ENCODE measurements at places on chromosomes 7 and 10.

GRCh38 chr10:119003572-119004289 lies 25.8 kb upstream of the NANOS1 start:
- no peak for DNase-seq

DNA sequence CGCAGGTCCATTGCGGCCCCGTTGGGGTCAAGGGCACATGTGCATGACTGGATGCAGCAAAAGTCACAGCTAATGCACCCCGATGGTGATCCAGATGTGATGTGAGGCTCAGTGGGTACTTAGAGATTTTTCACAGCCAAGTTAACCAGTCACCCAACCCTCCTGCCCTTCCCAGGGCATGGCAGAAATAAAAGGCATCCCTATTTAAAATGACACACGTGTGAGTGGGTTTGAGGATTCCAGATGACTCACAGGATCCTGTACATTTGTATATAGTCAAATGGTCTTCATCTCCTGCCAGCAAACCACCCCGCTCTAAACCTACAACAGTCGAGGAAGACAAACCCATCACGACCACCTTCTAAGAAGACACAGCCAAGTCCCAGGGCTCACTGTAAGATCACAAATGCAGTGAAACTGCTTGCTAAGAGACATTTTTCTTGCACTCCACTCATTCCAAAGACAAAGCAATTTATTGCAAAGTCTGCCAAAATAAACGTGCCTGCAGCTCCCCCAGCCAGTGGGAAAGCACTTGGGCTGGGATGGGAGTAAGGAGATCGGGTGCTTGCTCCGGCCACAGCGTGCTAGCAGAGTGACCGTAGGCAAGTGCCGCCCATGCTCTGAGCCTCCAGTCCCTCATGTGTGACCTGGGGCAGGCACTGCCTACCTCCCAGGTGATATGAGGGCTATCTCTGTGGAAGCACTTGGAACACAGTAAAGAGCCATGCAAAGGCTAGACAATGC lies 86.6 kb upstream of the MACROH2A2 start:
- no peak for DNase-seq

DNA sequence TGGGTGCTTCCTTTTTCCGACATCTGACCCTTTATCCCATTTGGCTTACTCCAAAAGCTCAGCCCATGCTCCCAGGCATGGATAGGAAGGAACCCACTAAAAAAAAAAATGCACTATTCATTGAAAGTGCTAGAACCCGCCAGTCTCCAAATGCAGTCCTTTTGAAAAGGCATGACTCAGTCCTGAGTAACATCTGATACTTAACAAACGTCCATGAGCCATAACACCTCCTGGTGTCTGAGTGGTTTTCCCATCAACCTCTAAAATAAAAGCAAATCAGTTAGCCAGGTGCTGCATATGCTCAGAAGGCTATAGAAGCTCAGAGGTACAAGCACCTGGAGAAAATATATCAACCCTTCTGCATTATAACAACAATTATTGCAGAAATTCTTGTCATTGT lies 45.0 kb upstream of the CACUL1 start:
- no peak for DNase-seq

DNA sequence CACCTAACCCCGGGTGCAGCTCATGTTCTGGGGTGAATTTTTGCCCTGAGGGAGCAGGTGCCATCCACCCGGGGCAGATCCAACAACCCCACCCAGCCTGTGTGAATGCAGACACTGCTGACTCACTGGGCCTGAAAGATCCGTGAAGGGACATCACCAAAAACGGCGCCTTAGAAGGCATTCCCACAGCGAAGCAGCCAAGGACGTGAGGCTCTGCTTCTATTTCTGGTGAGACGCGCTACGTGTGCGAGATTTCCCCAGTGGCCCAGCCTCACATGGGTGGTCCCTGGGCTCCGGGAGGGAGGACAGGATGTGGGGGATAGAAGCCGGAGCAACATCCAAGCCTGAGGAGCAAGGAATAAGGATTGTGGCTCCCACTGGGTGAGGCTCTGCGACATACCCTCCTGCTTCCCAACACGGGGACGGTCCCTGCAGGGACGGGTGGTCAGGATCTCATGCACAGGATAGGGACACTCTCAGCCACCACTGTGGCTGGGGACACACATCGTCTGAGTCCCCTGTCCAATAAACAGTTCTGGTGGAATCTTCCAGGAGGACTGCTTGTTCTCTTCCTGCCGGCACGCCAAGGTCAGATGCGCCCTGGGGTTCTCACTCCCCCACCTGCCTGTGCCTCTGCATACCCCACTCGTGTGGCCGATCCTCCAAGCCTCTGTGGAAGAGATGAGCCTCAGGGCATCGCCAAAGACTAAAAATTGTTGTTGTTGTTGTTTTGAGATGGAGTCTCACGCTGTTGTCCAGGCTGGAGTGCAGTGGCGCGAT lies 70.2 kb downstream of the ZRANB1 start:
- DNase-seq: no peak

All from activated effector memory CD4-positive, alpha-beta T cell treated with Interleukin-2 at 50 U/mL for 16 hours (primary cell).